Right cardiac atrium (tissue), 5 donors: ENCODE measurements at places on chromosomes 11 and 22. TPM values are rescaled to one million over a fixed set of nuclear protein-coding genes. Genes with fewer than 3 reads are reported as not detected.

GRCh38 chr22:37416827-37417226, 10.5 kb downstream of the ELFN2 start:
- no peak for DNase-seq

The ASPHD2 gene
- total RNA-seq = 0.08 TPM

DNA sequence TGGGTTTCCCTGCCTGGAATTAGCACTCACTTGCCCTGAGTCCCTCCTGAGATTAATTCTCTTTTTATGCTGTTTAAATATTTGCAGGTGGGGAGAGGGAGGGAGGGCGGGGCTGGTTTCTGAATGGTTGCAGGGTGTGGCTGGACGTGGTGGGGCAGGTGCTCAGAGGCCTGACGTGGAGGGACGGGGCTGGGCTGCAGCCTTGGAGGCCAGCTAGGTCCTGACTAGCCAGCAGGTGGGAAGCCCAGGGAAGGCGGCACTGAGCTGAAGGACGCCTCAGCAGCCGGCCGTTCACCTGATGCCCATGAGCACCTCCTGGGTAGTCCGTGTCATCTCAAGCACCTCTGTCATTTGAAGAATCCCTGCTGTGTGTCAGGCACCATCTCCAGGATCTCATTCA, 21.3 kb downstream of the SGSM1 start:
- no peak for DNase-seq

DNA sequence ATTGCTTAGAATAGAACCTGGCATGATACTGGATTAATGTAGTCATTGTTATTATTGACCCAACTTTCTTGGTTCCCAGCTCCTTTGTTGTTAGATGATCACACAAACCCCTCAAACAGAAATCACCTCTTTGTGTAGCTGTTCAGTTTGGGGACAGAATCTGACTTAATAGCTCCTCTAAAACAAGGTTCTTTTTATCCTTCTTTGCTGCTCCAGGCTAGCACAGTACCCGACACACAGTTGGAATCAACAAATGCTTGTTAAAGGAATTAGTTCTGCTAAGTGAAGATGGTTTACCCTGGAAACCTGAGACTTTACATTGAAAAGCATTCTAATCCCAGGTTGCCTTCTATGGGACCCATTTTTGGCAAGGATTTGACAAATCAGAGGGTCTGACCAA, 43.9 kb downstream of the GAB2 start:
- no peak for DNase-seq

The VSTM5 gene
- 0.20 TPM for total RNA-seq

GRCh38 chr11:37465221-37465620, 867.2 kb upstream of the RAG2 start:
- DNase-seq = no peak

The GTF2H1 gene
- total RNA-seq = 24.1 TPM
